ENCODE measurements at places on chromosomes 2 and 18.

- no peak for DNase-seq
Observed at GRCh38 chr2:231161252-231161839, 36.5 kb upstream of the HTR2B start.

DNA sequence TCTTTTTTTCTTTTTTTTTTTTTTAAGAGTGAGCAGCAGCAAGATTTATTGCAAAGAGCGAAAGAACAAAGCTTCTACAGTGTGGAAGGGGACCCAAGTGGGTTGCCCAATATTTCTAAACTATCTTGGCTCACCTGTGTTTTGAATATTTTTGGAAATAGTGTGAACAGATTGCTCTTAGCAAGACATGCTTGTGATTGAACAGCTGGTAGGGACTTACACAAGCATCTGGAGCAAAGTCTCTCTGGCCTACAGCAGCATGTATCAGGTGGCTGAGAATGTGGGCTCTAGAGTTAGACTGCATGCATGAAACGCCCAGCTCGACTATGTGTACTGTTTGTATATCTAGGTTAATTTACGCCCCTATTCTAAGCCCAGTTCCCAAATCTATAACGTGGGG, 40.3 kb upstream of the FBXO11 start:
- DNase-seq, result no peak

DNA sequence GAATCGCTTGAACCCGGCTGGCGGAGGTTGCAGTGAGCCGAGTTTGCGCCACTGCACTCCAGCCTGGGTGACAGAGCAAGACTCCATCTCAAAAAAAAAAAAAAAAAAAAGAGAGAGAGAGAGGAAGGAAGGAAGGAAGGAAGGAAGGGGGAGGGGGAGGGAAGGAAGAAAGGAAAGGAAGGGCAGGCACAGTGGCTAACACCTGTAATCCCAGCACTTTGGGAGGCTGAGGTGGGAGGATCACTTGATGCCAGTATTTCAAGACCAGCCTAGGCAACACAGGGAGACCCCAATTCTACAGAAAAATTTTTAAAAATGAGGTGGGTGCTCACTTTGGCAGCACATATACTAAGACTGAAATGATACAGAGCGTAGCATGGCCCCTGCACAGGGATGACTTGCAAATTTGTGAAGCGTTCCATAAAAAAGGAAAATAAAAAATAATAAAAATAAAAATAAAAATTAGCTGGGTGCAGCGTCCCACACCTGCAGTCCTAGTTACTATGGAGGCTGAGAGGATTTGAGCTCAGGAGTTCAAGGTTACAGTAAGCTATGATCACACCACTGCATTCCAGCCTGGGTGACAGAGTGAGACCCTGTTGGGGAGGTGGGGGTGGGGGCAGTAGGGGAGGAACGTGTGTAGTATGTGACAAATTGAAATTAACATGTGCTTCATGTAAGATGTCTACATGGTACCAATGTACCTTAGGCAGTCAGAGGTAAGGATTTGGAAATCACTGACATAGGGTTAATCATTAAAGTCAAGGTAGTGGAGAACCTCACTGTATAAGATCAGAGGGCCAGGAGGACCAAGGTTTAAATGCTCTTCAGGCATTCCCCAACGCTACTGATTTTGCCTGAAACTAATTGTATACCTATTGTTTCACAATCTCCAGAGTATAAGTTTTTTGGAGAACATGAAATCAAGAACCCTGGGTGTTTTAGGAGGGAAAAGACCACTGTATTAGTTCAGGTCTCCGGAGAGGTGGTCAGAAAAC, 1.4 kb downstream of the WDCP start:
- DNase-seq, result no peak

DNA sequence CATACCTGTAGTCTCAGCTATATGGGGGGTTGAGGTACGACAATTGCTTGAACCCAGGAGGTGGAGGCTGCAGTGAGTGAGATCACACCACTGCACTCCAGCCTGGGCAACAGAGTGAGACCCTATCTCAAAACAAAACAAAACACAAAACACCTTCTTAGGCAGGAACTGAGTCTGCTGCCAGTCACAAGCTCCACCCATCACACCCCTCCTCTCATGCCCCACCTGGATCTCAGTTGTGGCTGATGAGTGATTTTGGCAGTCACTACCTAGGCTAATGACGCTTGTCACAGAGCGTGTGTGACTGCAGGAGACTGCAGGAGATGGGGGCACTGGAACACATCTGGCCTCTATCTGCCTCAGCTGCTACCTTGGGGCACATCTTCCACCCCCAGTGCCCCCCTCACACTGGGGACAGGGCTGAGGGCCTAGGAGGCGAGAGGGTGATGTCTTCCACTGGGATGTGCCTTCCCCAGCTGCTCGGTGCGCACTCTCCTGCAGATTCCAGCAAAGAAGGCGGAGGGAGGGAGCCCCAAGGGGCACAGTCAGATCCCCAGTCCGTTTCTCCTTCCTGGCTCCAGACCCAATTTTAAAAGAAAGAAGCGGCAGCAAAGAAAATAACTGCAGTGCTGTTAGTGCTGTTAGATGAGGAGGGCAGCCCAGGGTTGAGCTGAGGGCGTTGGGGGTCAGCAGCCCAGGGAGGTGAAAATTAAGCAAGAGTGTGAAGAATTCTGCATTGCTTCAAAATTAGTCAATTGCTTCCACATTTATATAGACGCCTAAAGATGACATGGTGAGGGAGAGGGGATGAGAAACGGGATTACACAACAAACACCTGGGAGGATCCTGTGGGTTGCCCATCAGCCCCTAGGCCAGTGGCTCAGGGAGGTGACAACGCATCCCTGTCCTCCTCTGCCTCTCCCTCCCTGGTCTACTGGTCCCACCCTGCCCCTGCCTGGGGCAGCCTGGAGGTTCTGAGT, 143.6 kb upstream of the HAAO start:
- DNase-seq, result no peak

DNA sequence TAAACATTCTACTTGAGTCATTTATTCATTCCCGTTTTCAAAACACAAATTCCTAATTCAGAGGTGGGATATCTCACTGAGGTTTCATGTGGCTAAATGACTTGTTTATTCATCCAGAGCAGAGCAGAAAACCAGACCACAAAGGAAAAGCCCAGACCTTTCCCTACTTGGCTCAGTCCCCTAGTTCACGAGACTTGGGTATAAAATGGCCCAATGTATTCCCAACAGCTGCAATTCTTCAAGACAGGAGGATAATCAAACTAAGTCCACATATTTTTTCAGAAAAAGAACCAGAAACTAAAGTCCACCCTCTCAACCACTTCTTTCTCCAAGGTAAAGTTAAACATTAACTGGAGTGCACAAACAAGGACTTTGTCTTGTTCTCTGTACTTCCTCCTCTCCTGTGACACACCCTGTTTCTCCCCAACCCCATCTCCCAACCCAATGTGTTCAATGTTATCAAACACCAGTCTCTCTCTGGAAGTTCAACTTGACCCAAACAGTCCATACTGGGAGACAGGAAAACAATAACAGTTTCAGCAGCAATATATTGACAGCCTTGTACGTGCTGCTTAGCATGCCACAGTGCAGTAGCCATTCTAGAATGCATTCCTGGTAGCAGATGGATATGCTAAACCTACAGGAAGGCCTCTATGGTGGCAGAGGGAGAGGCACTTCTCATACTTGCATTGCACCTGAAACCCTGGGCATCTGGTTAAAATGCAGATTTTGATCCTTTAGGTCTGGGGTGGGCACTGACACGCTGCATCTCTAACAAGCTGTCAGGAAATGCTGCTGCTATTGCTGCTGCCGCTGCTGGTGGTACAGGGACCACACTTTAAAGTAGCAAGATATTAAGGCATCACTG, 110.7 kb downstream of the INO80D start:
- peak; percentile 13 for DNase-seq

- peak; percentile 78 for DNase-seq
Observed at GRCh38 chr2:60414495-60415138, 138.8 kb downstream of the BCL11A start.

- DNase-seq, result no peak
Observed at GRCh38 chr2:237438080-237438940, 24.3 kb upstream of the COL6A3 start.
